ENCODE measurements at places on chromosomes 16 and 17. TPM values are rescaled to one million over a fixed set of nuclear protein-coding genes. Genes with fewer than 3 reads are reported as not detected.

Gene KRTAP4-5
- polyA plus RNA-seq = not detected

DNA sequence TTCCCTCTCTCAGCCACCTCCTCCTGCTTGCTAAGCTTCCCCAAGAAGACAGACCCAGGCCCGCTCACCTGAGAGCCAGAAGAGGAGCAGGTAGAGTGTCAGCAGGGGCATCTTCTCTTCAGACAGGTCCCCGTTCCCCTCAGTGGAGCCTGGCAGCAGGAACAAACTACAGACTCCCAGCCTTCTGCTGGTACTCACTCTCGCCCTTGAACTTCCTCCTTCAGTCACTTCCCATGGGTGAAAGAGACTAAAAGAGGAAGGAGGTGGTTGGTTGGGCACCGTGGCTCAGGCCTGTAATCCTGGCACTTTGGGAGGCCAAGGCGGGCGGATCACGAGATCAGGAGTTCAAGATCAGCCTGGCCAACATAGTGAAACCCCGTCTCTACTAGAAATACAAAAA lies at the start of gene CD300LF:
Gene CD300LF, minus strand, starts transcription at position 168 of the 400 bp plus-strand sequence. Its CDS starts 57 bp downstream, at position 111.
- no peak for DNase-seq

DNA sequence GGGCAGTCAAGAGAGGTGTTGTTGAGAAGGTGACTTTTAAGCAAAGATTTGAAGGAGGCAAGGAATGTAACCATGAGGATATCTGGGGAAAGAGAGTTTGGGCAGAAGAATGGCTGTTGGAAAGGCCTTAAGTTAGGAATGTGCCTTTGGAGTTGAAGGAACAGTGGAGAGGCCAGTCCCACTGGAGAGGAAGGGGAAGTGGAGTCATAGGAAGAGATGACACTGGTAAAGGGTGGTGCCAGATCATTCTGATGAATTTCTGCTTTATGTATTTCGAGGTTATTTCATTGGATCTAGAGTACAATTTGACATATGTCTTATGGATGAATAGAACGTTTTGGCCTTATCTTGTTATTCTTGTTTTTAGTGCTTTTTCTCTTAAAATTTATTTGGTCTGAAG lies 93.5 kb downstream of the WWP2 start:
- DNase-seq = no peak

GRCh38 chr17:18021372-18021771 lies 17.6 kb downstream of the ATPAF2 start:
- no peak for DNase-seq

GRCh38 chr17:49567104-49567521 lies 8.6 kb upstream of the NXPH3 start:
- DNase-seq = no peak

- no peak for DNase-seq
These were observed 190.9 kb downstream of the CCDC182 start for GRCh38 chr17:57553991-57554825.

- DNase-seq = no peak
These were observed 5.4 kb downstream of the CTRL start for GRCh38 chr16:67926181-67926750.

GRCh38 chr16:47156680-47157215 lies 13.0 kb upstream of the NETO2 start:
- DNase-seq = no peak

Gene TPSB2
- polyA plus RNA-seq = not detected

Gene TMED6
- polyA plus RNA-seq = 2.7 TPM

- DNase-seq = no peak
These were observed 1.0 kb upstream of the ANKRD40CL start for GRCh38 chr17:50768346-50768761.

DNA sequence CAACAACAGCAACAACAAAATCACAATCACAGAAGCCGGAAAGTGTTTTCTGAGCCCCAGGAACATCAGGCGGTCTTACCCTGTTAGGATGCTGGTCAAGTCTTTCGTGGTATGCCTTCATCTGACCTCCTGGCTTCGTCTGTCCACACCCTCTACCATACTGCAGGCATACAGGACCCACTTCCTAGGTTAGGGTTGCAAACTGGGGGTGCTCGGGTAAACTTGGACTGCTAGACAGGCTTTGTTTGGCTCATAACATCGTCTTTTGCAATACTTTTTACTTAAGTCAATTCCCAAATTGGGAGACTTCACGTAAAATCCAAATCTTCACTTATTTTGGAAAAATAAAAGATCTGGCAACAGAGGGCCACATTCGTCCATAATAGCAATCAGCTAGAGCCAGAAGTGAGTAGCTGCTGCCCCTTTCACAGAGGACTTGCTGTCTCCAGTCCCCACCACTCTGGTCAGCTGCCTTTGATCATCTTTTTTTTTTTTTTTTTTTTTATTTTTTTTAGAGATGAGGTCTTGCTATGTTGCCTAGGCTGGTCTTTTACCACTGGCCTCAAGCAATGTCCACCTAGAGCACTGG lies 30.0 kb downstream of the CHD9 start:
- DNase-seq = no peak

- no peak for DNase-seq
These were observed 2.1 kb downstream of the PRCD start for GRCh38 chr17:76541739-76542454.
